ENCODE measurements at places on chromosomes 12 and 14. TPM values are rescaled to one million over a fixed set of nuclear protein-coding genes. Genes with fewer than 3 reads are reported as not detected.

The OR4L1 gene
- total RNA-seq = not detected

The MDGA2 gene
- total RNA-seq = not detected

The OVCH1 gene
- not detected for total RNA-seq

The LRP10 gene
- 66.5 TPM for total RNA-seq

DNA sequence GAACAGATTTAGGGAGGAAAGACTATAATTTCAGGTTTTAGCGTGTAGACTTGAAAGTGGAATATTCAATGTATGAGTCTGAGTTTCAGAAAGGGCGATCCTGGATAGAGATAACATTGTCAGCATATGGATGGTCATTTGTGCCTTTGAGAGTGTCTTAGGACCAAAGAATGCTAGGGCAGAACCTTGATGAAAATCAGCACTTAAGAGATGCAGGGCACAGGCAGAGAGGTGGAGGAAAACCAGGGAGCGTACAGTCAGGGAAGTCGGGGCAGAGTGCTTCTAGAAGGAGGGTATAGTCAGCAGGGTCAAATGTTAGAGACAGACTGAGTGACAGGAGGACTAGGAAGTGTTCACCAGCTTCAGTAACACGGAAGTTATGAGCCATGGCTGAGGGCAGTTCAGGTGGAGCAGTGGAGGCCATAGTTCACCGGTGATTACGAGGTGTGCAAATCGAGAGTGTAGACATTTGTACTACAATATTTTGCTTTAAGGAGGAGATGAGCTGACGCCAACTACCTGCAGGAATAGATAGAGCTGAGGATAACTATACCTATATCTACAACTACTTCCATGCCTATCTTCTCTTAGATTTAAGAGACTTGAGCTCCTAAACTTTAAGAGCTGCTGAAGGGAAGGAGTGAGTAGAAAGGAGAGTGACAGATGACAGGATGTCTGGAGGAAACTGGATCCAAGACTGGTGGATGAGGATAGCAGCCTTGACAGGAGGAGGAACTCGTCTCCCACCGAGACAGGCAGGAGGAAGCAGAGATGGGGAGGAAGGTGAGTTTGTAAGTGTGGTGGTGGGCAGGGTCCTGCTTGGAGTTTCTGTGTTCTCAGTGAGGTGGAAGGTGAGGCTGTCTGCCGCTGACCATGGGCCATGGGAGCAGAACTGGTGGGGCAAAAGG is 6.5 kb downstream of the CBLN3 start:
- H3K4me3 ChIP-seq = no peak overlapping the region
- H3K36me3 ChIP-seq = no peaks in the 10 kb centered on the region
- peaks cover 12% of the 10 kb centered on the region for H3K27me3 ChIP-seq
- H3K27ac ChIP-seq = no peak overlapping the region
- peaks cover 28% of the 10 kb centered on the region for H3K4me1 ChIP-seq

DNA sequence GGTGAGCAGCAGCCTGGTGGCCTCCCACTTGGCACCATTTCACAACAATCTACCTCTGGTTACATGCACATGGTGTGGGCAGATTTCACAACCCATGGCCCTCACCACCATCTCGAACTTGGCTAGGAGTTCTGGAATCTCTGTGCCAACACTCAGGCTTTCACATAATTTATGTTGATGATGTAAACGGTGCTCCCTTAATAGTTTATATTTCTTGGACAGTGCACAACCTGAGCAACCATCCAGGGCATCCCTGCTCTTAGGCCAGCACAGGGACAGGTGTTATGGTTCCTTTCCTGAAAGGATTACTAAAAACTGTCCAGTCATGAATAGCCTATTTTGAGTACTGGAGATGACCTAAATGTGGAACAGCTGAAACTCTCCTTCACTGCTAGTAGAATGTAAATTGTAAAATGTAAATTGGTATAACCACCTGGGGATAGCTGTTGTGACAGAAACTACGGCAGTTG is 28.6 kb downstream of the ABCB9 start:
- H3K27ac ChIP-seq = no peak overlapping the region
- no peaks in the 10 kb centered on the region for H3K27me3 ChIP-seq

DNA sequence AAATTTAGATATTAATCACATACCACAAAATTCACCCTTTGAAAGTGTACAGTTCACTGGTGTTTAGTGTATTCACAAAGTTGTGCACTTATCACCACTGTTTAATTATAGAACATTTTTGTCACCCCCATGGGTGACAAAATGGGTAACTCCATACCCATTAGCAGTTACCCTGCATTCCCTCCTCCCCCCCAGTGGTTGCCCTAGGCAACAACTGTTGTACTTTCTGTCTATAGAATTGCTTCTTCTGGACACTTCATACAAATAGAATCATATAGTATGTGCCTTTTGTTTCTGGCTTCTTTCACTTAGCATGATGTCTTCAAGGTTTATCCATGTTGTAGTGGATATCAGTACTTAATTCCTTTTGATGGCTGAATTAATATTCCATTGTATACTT is 52.7 kb downstream of the FBXO34 start:
- H3K4me3 ChIP-seq = no peak overlapping the region
- peaks cover under 1% of the 10 kb centered on the region for H3K36me3 ChIP-seq
- no peak for DNase-seq
- H3K27ac ChIP-seq = no peak overlapping the region

DNA sequence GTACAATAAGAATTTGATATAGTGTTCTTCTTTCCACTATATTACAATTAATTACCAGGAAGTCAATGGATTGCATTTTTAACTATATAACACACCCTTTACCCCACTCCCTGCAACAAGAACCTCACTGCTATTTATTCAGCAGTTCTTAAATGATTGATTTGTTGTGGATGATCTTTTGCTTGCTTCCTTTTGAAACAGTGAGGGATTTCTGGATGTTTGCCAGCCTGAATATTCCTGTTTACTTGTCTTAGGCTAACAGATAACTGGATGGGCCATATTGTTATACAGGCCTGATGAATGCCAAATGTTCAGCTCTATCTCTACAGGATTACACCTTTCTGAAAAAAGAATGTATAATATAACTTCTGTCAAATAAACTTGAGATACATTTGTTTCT is 497.6 kb downstream of the APAF1 start:
- no peaks in the 10 kb centered on the region for H3K4me1 ChIP-seq
- H3K27ac ChIP-seq = no peak overlapping the region
- no peaks in the 10 kb centered on the region for H3K36me3 ChIP-seq
- H3K4me3 ChIP-seq = no peak overlapping the region
